ENCODE measurements at places on chromosomes 2 and 18. TPM values are rescaled to one million over a fixed set of nuclear protein-coding genes. Genes with fewer than 3 reads are reported as not detected.

GRCh38 chr2:6926071-6926732, 9.0 kb downstream of the RNF144A start:
- DNase-seq, result no peak
- no peak overlapping the region for H3K4me3 ChIP-seq
- no peaks in the 10 kb centered on the region for H3K27me3 ChIP-seq

DNA sequence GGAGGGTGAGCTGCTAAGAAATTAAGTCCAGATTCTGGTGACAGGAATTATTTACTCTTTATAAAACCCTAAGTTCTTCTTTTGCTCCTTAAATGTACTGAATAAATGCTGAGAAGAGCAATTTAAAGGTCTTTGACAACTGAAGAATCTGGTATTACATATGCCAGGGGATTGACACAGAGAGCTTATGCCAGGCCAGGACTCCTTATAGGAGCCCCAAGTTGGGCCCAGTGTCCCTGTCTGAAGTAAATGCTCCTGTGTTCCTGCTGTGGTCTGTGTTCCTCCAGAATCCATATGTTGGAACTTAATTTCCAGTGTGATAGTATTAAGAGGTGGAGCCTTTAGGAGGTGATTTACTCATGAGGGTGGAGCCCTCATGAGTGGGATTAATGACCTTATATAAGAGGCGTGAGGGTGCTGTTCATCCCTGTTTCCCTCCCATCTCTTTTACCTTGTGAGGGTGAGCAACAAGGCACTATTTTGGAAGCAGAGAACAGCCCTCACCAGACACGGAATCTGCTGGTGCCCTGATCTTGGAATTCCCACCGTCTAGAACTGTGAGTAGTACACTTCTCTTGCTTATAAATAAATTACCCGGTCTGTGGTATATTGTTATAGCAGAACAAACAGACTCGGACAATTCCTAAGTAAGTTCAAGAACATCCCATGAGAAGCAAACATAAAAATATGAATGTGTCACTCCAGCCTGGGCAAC, 39.8 kb downstream of the LYPD6 start:
- DNase-seq, result no peak
- H3K4me1 ChIP-seq, result no peaks in the 10 kb centered on the region
- H3K36me3 ChIP-seq, result no peaks in the 10 kb centered on the region
- no peak overlapping the region for H3K27ac ChIP-seq
- H3K27me3 ChIP-seq, result no peaks in the 10 kb centered on the region
- H3K4me3 ChIP-seq, result no peak overlapping the region

SPP2 gene
- not detected for total RNA-seq

PLCL1 gene
- 25.6 TPM for total RNA-seq

RAB27B gene
- total RNA-seq, result 0.95 TPM

DNA sequence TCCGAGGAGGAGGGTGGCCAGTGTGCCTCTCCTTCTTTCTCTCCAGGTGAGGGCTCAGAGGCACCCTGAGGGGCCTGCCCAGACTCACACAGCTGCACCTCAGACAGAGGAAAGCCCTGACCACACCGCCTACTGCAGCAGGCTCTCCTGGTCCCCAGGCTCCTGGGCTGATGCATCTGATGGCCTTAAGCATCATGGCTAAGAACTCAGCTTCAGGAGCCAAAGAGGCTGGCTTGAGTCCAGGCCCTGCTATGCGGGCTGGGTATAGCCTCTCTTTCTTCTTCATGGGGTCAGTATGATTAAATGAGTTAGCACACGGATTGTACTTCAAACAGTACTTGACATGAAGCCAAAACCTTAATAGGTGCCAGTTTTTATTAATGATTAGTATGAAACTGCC, 89.6 kb downstream of the TGFA start:
- H3K4me3 ChIP-seq, result no peak overlapping the region
- no peaks in the 10 kb centered on the region for H3K4me1 ChIP-seq
- H3K36me3 ChIP-seq, result no peaks in the 10 kb centered on the region
- no peaks in the 10 kb centered on the region for H3K27me3 ChIP-seq
- no peak for DNase-seq
- no peak overlapping the region for H3K27ac ChIP-seq

CRACDL gene
- total RNA-seq, result 5.9 TPM

DNAJC5G gene
- total RNA-seq, result not detected
